ENCODE measurements at places on chromosomes 13 and 19. TPM values are rescaled to one million over a fixed set of nuclear protein-coding genes. Genes with fewer than 3 reads are reported as not detected.

DNA sequence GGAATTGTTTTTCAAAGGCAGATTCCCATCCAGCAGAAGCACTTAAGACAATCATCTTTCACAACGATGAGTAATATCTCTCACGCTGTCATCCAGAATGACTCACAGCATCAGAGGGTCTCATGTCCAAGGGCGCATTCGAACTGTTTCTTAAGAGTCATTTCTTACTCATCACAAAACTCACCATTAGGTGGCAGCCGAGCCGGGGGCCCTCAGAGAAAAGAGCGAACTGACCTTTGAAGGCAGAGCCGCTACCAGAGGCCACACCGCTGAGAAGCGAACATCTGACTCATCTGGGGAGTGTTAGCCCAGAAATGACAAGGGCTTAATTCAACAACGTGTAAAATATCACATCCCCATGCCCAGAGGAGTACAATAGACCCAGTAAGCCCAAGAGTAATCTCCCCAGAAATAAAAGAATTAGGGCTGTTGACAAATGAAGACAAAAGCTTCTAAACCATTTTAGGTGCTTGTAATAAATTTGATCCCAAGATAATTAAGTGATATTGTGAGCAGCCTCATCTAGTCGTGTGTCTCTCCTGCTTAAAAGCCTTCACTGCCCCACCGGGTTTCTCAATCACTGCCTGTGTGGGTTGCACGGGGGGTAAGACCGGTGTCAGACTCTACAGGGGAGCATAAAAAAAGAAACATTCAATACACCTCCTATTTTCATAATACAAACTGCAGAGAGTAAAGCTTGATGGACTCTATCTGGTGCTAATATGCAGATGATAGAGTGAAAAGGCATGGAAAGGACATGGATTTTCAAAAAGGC, 96.2 kb downstream of the CYSLTR2 start:
- no peaks in the 10 kb centered on the region for H3K27me3 ChIP-seq
- H3K36me3 ChIP-seq: no peaks in the 10 kb centered on the region
- peak overlapping the region; percentile 63 for H3K4me3 ChIP-seq
- H3K27ac ChIP-seq: peak overlapping the region; percentile 87
- peaks cover 20% of the 10 kb centered on the region for H3K4me1 ChIP-seq

OLFM4 gene
- total RNA-seq: not detected

- H3K36me3 ChIP-seq: no peaks in the 10 kb centered on the region
- no peak overlapping the region for H3K4me3 ChIP-seq
- peaks cover 18% of the 10 kb centered on the region for H3K27me3 ChIP-seq
Observed at GRCh38 chr13:53127373-53127772, 98.8 kb downstream of the OLFM4 start.

UGGT2 gene
- 6.0 TPM for total RNA-seq

ZNF714 gene
- 16.9 TPM for total RNA-seq

DNA sequence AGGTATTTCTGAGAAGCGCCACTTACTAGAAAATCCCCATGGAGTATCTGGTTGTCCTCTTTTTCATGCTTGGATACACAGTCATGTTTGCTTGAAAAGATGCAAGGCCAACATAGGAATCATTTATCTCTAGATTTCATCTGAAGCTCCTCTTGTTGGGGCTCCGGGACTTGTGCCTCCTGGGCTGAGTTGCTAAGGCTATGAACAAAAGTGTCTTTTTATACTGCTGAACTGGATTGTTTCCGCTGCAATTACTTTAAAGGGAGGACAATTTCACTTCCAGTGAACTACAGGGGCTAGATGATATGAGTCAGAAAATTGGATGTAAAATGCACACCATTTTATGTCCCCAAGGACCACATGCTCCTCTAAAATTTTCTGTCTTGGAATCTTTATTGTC, 114.1 kb downstream of the TNFSF13B start:
- no peaks in the 10 kb centered on the region for H3K36me3 ChIP-seq
- no peaks in the 10 kb centered on the region for H3K27me3 ChIP-seq
- H3K4me3 ChIP-seq: no peak overlapping the region
- DNase-seq: no peak

PCCA gene
- 27.1 TPM for total RNA-seq

LRCH1 gene
- total RNA-seq: 24.9 TPM

SSC5D gene
- 0.50 TPM for total RNA-seq

NCCRP1 gene
- not detected for total RNA-seq

DNA sequence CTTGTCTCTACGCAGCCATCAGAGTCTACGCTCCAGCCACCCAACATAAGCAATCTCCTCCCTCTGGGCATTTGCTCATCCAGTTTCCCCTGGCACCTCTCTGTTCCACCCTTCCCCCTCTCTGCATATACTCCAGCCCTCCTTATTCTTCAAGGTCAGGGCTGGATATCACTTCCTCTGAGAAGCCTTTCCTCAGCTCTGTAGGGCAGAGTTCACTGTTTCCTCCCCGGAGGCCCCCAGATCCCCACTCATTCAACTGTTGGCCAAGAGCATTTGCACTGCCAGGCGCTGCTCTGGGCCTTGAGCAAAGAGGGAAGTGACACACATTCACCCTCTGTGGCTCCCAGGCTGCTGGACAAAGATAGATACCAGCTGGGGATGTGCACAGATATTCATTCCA, 3.3 kb downstream of the FCGRT start:
- H3K36me3 ChIP-seq: no peaks in the 10 kb centered on the region
- DNase-seq: no peak
- peaks cover 24% of the 10 kb centered on the region for H3K4me1 ChIP-seq
- H3K27ac ChIP-seq: no peak overlapping the region

GRCh38 chr19:16265205-16265604, 59.4 kb upstream of the KLF2 start:
- peaks cover 36% of the 10 kb centered on the region for H3K4me1 ChIP-seq
- H3K36me3 ChIP-seq: no peaks in the 10 kb centered on the region
- no peaks in the 10 kb centered on the region for H3K27me3 ChIP-seq
- H3K4me3 ChIP-seq: no peak overlapping the region
- H3K27ac ChIP-seq: no peak overlapping the region
- DNase-seq: no peak

- no peaks in the 10 kb centered on the region for H3K4me1 ChIP-seq
- DNase-seq: no peak
- no peak overlapping the region for H3K4me3 ChIP-seq
- no peaks in the 10 kb centered on the region for H3K27me3 ChIP-seq
Observed at GRCh38 chr19:21900401-21900800, 64.4 kb upstream of the ZNF43 start.

GRCh38 chr19:17404621-17405249, 695 bp downstream of the BST2 start:
- H3K27me3 ChIP-seq: no peaks in the 10 kb centered on the region
- H3K4me3 ChIP-seq: peak overlapping the region; percentile 96
- H3K27ac ChIP-seq: peak overlapping the region; percentile 99
- H3K36me3 ChIP-seq: no peaks in the 10 kb centered on the region
- peaks cover 25% of the 10 kb centered on the region for H3K4me1 ChIP-seq

AMER2 gene
- not detected for total RNA-seq

GRK1 gene
- total RNA-seq: not detected

ZMYM5 gene
- total RNA-seq: 16.6 TPM

CFD gene
- not detected for total RNA-seq

GRCh38 chr13:55439450-55439849, 1701.3 kb upstream of the PRR20A start:
- H3K4me3 ChIP-seq: no peak overlapping the region
- DNase-seq: no peak
- H3K27ac ChIP-seq: no peak overlapping the region
- H3K36me3 ChIP-seq: peaks cover 11% of the 10 kb centered on the region
- H3K4me1 ChIP-seq: no peaks in the 10 kb centered on the region

DNA sequence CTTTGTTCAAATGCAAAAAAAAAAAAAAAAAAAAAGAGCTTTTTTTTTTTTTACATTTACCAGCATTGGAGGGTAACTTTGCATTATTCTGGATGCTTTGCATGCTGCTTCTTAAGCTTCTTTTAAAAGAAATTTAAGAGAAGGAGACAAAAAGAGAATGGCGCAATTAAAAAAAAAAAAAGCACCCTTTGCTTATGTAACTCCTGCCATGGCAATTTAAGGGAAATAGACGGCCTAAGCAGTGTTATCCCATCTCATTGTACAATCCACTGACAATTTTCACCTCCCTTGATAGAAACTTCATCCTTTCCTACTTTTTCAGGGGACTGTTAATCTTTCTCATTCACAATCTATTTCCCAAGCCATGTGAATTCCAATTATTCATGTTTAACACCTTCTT, 129.8 kb downstream of the KCTD12 start:
- no peaks in the 10 kb centered on the region for H3K4me1 ChIP-seq
- H3K27ac ChIP-seq: no peak overlapping the region
- H3K4me3 ChIP-seq: no peak overlapping the region
- H3K36me3 ChIP-seq: no peaks in the 10 kb centered on the region
- no peak for DNase-seq

- no peak overlapping the region for H3K27ac ChIP-seq
- peaks cover 27% of the 10 kb centered on the region for H3K27me3 ChIP-seq
- H3K4me1 ChIP-seq: peaks cover 19% of the 10 kb centered on the region
- DNase-seq: no peak
- peak overlapping the region; percentile 77 for H3K4me3 ChIP-seq
Observed at GRCh38 chr13:46386392-46387063, 524 bp downstream of the RUBCNL start.

- no peak for DNase-seq
- H3K4me3 ChIP-seq: no peak overlapping the region
- H3K27me3 ChIP-seq: no peaks in the 10 kb centered on the region
- H3K4me1 ChIP-seq: peaks cover 51% of the 10 kb centered on the region
- H3K27ac ChIP-seq: no peak overlapping the region
Observed at GRCh38 chr13:50919277-50919676, 9.7 kb downstream of the RNASEH2B start.

TMC4 gene
- total RNA-seq: 1.2 TPM

HRC gene
- total RNA-seq: not detected

DNA sequence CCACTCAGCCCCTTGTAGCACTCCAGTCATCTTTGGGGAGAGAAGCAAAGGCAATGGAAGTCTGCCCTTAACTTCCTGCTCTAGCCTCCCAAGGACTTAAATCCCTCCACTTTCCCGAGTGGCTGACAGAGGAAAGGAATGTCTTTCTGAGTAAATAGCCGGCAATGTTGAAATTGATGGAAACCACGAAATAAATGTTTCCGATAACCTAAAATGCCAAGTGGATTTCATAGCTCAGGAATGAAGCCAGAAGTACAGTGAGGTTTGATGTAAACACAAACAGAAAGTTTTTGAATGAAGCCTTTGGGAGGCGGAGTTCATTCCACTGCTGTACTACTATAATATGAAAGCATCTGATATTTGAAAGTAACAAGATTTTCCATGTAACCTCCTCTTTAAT, 14.0 kb upstream of the TBC1D4 start:
- no peak for DNase-seq
- no peaks in the 10 kb centered on the region for H3K36me3 ChIP-seq
- H3K27me3 ChIP-seq: peaks cover 3% of the 10 kb centered on the region

- H3K27ac ChIP-seq: no peak overlapping the region
- no peak overlapping the region for H3K4me3 ChIP-seq
Observed at GRCh38 chr19:28977826-28978225, 235.1 kb downstream of the UQCRFS1 start.

DNA sequence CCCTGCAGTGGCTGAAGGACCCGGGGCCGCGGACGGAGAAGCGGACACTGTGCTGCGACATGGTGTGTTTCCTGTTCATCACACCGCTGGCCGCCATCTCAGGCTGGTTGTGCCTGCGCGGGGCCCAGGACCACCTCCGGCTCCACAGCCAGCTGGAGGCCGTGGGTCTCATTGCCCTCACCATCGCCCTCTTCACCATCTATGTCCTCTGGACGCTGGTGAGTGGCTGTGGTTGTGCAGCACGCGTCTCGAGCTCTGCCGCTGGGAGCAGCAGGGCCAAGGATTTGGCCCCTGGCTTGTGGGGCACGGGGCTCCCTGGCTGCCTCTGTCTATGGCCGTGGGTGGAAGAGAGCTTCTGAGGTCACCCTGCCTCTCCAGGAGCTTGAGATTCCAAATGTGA, 14.1 kb upstream of the HNRNPM start:
- DNase-seq: no peak
- H3K4me3 ChIP-seq: no peak overlapping the region
- no peaks in the 10 kb centered on the region for H3K4me1 ChIP-seq

B3GLCT gene
- 5.1 TPM for total RNA-seq

GRCh38 chr13:52127378-52127777, 1.5 kb downstream of the NEK5 start:
- peaks cover 5% of the 10 kb centered on the region for H3K4me1 ChIP-seq
- no peak for DNase-seq
- no peak overlapping the region for H3K27ac ChIP-seq
- H3K36me3 ChIP-seq: no peaks in the 10 kb centered on the region
- peak overlapping the region; percentile 90 for H3K4me3 ChIP-seq

DNA sequence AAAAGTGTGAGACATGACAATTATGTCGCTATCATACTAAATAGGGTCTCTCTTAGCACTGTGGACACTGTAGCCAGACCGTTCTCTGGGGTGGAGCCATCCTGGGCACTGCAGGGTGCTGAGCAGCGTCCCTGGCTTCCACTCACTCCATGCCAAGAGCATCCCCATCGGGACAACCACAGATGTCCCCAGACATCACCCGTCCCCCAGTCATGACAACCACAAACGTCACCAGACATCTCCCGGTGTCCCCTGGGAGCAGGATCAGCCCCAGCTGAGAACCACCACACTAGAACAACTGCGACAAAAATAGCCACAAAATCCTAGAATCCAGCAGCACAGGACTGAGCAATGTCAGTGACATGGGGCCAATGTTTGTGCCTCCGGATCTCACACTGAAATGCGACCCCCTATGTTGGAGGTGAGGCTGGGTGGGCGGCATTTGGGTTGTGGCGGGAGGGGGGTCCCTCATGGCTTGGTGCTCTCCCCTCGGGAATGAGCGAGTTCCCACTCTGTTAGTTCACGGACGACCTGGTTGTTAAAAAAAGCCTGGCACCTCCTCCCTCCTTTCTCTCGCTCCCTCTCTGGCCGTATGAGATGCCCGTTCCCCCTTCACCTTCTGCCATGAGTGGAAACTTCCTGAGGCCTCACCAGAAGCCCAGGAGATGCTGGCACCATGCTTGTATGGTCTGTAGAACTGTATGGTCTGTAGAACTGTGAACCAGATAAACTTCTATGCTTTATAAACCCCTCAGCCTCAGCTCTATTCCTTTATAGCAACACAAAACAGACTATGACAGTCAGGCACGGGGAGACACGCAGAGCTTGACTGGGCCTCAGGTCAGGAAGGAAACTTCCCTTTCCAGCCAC, 93.9 kb downstream of the GADD45B start:
- no peak overlapping the region for H3K4me3 ChIP-seq
- H3K27me3 ChIP-seq: no peaks in the 10 kb centered on the region
- DNase-seq: peak; percentile 45
- peak overlapping the region; percentile 49 for H3K27ac ChIP-seq
- no peaks in the 10 kb centered on the region for H3K36me3 ChIP-seq
- peaks cover 42% of the 10 kb centered on the region for H3K4me1 ChIP-seq

DNA sequence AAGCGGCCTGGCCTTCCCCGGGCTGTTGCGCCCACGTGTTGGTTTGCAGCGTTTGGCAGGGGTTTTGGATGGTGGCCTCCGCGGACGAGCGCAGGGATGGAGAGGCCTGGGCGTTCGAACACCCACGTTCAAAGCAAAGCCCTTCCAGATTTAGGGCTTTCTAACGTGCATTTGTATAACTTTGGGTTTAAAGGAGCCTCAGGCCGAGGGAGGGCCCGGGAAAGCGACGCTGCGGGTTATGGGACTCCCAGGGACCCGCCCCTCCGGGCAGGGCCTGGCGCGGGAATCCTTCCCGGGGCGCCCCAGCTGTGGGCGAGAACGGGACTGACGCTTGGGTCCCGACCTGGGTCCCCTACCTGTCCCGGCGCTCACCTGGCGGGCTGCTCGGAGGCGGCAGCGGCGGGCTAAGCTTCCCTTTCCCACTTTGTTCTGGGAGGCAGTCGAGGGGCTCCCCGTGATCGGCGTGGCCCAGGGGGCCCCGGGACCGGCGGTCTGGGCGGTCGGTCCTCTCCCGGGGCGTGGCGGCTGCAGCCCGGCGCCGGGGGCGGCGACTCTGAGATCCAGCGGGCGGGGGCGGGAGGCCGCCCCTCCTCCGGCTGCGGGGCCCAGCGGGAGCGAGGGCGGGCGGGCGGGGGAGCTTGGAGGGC, at the start of gene FBXO17:
Gene FBXO17, minus strand, starts transcription at position 529 of the 647 bp plus-strand sequence. CDS start 25,423 bp downstream, outside the sequence.
- peaks cover 10% of the 10 kb centered on the region for H3K4me1 ChIP-seq
- no peak within 1 kb of the TSS for H3K27ac ChIP-seq
- peak within 1 kb of the TSS; percentile 58 for H3K4me3 ChIP-seq
- no peak for DNase-seq
- H3K36me3 ChIP-seq: no peaks in the 10 kb centered on the region
